ENCODE measurements at places on chromosomes 3 and 15.
A peak's percentile ranks its signal among the peaks of the same experiment; 100 is the strongest.

- DNase-seq = peak; percentile 73
Measured at GRCh38 chr3:189961522-189962161, 159.1 kb downstream of the P3H2 start.

DNA sequence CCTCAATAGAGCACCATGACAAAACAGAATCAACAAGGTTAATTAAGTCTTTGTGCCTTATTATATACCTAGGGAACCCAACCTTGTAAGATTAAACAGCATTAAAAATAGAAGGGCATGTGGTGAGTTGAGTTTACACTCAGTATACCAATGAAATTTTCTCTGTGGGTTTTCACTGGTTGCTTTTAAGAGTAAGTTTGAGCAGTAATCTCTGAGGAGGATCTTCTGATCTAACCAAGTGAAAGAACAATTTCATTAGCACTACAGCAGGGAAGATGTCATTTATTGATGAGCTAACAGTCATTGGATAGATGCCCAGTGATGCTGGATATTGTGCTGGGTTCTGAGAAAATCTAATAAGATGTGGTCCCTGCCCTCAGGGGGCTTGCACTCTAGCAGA lies 26.9 kb upstream of the AKAP13 start:
- DNase-seq = no peak

DNA sequence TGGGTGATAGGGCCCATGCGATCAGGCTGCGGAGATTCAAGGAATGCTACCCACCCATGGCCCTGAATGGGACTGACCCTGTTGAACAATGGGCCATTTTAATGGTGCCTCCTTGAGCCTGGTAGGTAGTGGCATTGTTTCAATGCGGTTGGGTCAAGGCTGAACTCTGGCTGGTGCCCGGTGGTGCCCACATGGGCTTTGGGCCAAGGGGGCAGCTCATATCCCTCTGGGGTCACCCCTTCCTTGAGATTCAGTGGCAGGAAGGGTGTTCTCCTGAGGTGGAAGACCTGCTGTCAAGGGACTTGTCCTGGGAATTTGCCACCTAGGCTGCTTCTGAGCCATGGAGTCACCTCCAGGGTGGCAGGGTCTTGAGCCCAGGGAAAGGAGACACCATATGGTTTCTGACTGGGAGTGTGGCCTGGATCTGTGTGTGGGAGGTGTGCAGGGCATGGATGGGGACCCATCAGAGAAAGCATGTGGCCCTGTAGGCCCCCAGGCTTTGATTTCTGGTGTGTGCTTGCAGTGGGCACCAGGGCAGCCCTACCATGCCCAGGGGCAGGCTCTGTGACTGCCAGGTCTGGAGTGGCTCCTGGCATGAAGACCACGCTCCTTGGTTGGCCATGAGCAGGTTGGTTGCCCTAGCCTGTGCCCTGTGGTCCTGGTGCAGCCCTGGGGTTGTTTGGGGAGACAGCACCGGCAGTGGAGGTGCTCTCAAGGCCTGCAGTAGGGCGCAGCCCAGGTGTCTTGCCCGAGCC lies 199.9 kb downstream of the UBE3A start:
- DNase-seq = no peak

DNA sequence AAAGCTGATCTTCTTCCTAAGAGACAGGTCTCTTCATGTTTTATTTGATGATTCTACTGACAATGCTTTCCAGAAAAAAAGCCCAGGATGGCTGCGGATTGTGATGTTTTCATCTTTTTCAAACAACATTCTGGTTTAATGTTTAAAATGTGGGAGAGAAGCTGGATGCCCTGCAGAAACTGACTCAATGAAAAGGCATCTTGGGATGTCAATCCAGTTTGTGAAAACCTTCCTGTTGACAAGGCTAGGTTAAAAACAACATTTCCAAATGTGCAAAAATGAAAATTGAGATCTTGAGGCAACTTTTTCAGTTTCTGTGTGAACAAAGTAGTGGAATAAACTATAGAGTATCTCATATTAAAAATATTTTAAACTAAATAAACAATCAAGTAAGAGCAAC lies 156.0 kb upstream of the MRPL3 start:
- no peak for DNase-seq

GRCh38 chr3:49175530-49175929 lies 4.1 kb downstream of the KLHDC8B start:
- no peak for DNase-seq

- no peak for DNase-seq
Measured at GRCh38 chr3:95235916-95236315, 1173.1 kb downstream of the NSUN3 start.

All from MG63 (cell line).